ENCODE measurements at places on chromosomes 4 and X.

- DNase-seq: peak; percentile 93
Measured at GRCh38 chr4:74370912-74371311, 6.0 kb downstream of the EREG start.

GRCh38 chr4:103994059-103994458 is 274.3 kb upstream of the TACR3 start:
- DNase-seq: peak; percentile 3

GRCh38 chr4:11881364-11881763 is 452.7 kb upstream of the HS3ST1 start:
- DNase-seq: no peak

DNA sequence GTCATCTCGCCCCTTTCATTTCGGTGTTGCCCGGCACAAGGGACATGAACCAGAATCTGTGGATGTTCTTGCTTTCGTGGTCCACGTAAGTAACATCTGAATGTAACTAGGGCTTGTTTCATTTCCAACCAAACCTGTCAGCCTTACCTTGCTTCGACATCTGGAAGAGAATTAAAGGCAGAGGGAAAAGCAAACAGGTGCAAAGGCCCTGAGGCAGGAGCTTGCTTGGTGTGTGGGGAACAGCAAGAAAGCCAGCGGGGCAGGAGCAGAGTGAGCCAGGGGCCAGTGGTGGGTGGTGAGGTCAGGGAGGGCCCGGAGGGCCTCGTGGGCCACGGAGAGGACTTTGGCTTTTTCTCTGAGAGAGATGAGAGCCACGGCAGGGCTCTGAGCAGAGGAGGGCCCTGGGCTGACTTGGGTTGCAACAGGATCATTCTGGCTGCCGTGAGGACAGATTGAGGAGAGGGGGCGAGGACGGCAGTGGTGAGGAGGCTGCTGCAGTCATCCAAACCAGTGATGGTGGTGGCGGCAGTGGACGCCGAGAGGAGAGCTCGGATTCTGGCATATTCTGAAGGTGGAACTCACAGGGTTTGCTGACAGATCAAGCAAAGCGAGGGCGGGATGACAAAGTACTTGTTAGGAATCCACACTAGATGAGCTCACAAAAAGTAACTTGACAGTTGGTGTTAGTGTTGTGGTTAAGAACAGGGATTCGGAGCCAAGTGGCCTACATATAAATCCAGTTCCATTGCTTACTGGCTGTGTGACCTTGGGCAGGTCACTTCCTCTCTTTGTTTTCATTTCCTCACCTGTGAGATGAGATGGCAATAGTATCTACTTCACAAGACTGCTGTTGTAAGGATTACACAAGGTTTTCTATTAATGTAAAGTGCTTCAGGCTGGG is 6.8 kb upstream of the WDR13 start:
- DNase-seq: no peak

DNA sequence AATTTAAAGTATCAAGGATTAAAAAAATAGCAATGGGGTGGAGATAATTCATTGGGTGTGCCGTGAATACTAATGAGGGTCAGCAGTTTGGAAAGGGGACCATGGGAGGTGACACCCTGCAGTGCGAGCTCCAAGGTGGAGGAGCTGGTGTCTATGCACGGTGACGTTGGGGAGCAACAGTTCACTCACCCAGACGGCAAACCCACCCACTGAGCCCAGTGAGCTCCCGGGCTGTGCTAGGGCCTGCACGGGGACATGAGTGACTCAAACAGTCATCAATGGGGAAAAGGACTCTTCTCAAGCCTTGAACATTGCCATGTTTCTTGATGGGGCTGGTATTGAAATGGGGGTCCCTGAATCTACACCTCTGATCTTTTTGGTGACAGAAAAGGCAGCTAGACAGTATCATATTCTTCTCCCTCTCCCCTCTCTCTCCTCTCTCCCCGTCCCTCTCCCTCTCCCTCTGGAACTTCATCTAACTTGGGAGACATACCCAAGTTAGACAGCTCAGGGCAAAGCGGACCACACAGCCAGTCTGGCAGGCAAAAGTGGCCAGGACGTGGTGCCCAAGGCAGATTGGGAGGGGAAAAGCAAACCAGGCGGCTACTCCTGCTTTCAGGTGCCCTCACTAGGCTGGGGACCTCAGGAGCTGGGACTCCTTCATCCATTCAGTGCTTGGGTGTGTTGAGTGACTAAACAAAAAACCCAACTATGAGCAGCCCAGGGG is 26.3 kb upstream of the PPP2R2C start:
- DNase-seq: no peak

DNA sequence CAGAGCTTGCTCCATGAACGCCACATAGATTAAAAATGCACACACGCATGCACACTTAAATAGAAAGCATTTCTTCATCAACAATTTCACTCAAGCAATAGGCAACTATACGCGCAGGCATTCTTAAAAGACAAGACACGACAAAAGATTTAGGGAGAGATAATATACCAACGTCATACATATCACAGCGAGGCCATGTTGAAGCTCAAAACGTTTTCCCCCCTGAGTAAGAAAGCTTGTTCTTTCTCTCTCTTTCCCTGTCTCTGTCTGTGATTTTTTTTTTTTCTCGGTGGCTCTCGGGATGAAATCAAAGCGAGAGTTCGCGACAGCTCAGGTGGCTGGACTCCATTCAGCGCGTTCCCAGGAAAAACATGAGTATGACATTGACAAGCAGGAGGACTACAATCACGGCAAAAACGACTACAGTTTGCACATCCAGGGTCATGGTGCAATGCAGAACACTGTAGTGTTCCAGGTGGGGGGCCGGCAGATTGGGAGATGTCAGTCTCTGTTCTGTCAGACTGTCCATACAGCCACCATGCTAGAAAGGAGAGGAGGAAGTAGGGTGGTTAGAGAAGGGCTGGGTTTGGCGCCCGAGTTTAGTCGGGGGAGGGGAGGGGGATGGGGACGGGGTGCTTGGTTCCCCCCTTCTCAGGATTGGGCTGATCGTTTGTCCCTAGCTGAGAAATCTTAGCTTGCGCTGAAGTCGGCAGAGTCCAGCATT is 30.7 kb downstream of the ARHGEF9 start:
- DNase-seq: peak; percentile 49

- no peak for DNase-seq
Measured at GRCh38 chrX:154531626-154532025, 15.0 kb downstream of the G6PD start.

GRCh38 chrX:53930515-53931380 is 113.5 kb downstream of the PHF8 start:
- DNase-seq: no peak

DNA sequence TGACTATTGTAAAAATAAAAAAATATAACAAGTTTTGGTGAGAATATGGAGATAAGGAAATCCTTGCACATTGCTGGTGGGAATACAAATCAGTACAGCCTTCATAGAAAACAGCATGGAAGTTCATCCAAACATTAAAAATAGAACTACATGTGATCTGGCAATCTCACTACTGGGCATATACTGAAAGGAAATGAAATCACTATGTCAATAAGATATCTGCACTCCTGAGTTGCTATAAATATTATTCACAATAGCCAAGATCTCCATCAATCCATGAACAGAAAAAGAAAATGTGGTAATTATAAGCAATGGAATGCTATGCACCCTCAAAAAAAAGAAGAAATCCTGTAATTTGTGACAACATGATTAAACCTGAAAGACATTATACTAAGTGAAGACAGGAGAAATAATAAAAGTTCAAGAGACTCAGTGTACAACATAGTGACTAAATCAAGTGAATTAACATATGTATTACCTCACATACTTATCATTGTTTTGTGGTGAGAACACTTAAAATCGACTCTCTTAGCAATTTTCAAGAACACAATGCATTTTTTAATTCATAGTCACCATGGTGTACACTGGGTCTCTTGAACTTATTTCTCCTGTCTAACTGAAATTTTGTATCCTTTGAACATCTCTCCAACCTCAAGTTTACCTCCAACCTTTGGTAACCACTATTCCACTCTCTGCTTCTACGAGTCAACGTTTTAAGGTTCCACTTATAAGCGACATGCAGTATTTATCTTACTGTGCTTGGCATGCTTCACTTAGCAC is 1703.7 kb upstream of the AGA start:
- no peak for DNase-seq

DNA sequence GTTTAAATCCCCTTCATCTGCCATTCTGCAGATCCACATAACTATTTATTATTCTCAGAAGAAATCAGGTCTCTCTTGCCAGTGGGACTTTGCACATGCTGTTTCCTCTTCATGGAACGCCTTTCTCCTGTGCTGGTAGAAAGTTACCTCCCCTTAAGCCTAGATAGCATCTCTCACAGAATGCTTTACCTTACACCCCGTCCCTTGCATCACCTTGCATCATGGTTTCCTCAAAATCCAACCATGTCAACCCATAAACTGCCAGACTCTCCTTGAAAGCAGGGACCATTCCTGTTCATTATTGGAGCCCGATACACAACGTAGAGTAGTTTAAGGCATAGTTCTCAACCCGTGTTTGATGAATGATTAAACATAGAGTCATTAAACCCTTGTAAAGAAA is 396.2 kb upstream of the F9 start:
- no peak for DNase-seq
